KBM-7 (cell line): ENCODE measurements at places on chromosomes 5 and 9.

GRCh38 chr9:130665431-130666392 is 1.3 kb downstream of the PRDM12 start:
- DNase-seq: no peak

DNA sequence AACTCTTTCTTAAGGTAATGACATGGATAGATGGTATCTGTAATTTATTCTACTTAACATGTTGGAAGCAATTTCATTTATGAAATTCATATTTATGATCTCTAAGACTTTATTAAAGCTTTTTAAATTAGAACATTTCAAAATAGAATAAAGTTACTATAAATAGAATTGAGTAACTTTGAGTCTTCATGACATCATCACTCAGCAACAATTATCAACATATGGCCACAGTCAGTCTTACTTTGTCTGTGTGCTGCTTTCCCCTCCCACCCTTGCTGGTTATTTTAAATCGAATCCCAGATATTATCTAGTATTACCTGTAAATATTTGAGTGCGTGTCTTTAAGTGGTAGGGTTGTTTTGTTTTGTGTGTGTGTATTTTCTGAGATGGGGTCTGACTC is 65.2 kb downstream of the IPO11 start:
- no peak for DNase-seq

GRCh38 chr9:113580041-113580953 is 116.8 kb downstream of the RGS3 start:
- no peak for DNase-seq

DNA sequence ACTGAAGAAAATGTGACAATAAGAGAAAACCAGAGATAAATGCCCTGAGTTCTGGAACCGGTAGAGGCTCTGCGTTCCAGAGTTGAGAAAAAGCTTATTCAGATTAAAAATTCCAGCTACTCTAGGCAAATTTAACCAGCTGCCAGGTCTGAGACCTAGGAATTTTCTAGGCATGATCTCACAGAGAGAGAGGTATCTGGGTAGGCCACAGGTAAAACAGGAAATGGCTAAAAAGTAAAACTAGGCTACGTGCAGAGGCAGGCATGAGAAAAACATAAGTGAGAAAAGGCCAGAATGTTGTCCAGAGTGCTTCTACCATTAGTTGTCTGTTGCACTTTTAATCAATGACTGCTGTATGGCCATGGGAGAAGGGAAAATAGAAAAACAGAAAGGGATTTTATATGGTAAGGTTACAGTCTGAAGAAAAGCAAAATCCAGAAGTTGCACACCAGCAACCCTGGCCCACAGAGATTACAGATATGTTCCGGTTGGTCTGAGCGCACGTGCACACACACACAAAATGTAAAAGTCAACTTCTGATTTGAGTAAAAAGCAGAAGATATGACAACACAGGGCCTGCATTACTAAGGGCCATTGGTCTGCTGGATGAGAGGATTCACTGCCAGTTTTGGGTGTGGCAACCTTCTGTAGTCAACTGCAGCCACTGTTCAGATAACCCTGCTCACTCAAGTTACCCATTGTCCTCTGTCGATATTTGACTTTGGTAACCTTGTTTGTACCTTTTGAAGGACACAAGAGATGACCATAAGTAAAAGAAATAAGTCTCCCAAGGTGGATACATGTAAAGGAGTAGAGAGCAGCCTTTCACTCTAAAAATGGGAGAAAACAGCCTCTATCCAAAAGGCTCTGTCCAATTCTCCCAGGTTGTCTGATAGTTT is 266.0 kb downstream of the DTWD2 start:
- DNase-seq: no peak

DNA sequence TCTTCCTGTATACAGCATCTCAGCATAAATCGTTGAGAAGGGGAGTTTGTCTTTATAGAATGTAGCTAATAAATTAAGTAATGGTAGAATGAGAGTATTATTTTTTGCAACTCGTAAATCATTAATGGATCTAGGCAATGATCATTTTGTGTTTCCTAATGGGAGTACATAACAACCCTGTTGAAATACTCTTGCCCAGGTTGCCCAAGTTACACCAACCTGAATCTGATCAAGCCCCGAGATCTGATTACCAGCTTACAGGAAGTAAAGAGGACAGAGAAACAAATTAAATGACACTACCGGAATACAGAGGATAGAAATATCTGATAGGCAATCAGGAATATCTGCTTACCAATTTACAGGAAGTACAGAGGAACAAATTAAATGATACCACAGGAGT is 107.3 kb downstream of the AOPEP start:
- DNase-seq: no peak

GRCh38 chr5:152813526-152813925 is 408.4 kb upstream of the NMUR2 start:
- DNase-seq: no peak

DNA sequence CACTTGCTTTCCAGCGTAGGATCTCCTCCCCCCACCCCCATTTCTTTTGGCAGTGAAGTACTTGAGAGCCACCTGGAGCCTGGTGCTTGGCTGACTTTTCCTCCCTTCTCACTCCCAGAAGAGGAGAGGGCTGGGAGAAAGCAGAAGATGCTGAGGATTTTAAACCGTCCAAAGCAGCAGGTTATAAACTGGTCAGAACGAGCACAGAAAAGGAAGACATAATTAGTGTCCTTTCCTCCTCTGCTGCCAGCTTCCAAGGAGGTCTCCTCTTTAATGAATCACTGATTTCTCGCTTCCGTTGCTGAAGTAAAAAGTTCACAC is 563 bp upstream of the FGF10 start:
- peak; percentile 1 for DNase-seq

GRCh38 chr5:93300309-93300923 is 280.6 kb downstream of the NR2F1-AS1 start:
- no peak for DNase-seq

- DNase-seq: no peak
These were observed 65.6 kb downstream of the SPOCK1 start for GRCh38 chr5:137433539-137433938.

GRCh38 chr5:127228540-127229184 is 61.9 kb upstream of the MEGF10 start:
- DNase-seq: no peak

DNA sequence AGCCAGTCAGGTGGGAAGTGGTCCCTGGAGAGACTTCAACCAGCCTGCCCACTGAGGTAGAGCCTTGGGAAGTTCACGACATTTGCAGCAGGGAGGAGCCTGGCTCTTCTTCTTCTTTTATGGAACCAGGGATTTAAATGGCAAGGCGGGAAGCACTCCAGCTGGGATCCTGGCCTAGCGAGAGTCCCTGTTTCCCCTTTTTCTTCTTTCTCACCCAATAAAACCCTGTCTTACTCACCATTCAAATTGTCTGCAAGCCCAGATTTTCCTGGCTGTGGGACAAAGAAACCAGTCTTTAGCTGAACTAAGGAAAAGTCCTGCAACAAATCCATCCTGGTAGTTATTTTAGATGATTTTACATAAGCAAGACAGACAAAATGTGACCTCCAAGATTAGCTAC is 503.7 kb downstream of the CDH10 start:
- DNase-seq: no peak

DNA sequence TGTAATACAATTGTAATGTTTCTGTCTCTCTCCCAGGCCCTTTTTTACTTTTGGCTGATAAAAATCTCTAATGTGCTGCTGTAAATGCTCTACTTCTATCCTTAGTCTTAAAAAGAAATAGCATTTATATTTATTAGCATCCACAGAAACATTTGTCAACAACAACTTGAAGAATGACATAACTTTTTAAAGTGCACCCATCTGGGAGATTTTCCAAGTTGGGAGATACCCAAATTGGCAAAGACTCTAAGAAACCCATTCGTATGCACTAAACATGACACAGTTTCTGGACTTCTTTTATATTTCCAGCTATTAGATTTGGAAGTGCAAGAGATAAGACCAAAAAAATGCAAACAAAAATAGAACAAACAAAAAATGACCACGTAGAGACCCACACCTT is 2287.4 kb upstream of the WWC1 start:
- DNase-seq: no peak

GRCh38 chr5:16486711-16487111 is 21.1 kb upstream of the ZNF622 start:
- no peak for DNase-seq

DNA sequence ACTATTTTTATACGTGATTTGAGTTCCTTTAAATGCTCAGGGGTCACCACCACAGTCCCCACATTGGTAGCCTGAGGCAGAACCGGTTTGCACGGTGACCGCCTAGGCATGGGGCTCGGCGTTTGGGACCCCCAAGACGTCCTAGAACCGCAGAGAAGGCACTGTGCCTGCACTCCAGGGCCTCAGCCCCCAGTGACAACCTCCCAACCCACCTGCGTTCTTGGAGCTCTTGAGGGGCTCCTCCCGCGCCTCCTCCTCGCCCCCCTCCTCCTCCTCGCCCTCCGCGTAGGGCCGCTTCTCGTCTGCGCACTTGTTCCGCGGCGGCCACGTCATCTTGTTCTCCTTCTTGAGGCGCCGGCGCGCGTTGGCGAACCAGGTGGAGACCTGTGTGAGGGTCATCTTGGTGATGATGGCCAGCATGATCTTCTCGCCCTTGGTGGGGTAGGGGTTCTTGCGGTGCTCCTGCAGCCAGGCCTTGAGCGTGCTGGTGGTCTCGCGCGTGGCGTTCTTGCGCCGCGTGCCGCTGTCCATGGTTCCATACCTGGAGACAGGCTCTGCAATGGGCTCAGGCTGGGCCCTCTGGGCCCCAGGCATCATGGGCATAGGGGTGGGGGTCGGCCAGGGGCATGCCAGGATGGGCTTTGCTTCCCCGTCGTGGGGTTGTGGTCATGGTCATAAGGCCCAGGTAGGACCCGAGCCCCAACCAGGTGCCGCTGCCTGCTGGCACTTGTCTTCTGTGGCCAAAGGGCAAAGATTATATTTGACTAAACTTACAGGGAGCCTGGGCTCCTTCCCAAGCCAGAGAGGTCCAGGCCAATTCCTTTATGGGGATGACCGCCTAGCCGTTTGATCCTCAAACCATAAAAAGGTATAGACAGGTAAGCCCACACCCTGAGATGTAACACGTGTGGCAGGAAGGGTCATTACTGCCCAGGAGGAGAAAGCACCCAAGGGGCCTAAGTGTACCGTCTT is 3.1 kb downstream of the IRX4 start:
- no peak for DNase-seq

DNA sequence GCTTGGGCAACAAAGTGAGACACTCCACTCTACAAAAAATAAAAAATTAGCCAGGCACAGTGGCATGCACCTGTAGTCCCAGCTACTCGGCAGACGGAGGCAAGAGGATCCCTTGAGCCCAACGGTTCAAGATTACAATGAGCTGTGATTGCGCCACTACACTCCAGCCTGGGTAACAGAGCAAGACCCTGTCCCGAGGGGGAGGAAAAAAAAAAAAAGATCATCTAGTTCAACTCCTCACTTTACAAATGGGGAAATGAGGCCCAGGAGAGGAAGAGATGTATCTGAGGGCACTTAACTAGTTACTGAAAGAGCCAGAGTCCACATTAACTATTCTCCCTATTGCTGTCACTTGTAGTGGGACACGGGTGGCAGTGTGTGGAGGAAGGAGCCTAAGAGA is 13.8 kb downstream of the PDCL start:
- DNase-seq: peak; percentile 61

DNA sequence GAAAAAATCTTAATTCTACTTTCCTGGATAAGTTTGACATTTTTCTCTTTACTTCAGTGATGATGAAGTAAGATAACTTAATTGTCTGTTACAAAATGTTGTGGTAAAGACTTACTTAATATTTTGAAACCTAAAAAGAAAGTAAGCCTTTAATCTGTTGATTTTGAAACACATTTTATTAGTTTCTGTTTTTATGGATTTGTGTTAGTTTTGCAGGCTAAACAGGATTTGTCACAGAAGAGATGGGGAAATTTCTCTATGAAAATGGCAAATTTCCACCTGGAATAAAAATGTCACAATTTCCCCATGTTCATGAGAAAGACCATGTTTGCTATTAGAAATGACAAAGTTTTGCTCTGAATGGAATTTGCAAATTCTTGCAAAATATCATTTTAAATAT is 237.1 kb downstream of the RFX3 start:
- DNase-seq: no peak
